ENCODE measurements at places on chromosomes 13 and 19. TPM values are rescaled to one million over a fixed set of nuclear protein-coding genes. Genes with fewer than 3 reads are reported as not detected.

MBD3L3 gene
- not detected for polyA plus RNA-seq

OR7D4 gene
- not detected for polyA plus RNA-seq

TRAPPC5 gene
- polyA plus RNA-seq = 449 TPM

ADM5 gene
- not detected for polyA plus RNA-seq

GRCh38 chr19:35642312-35642711 lies 767 bp downstream of the ETV2 start:
- peaks cover 7% of the 10 kb centered on the region for H3K36me3 ChIP-seq
- no peak for DNase-seq
- H3K4me3 ChIP-seq = no peak overlapping the region
- peaks cover 2% of the 10 kb centered on the region for H3K27me3 ChIP-seq
- peaks cover 37% of the 10 kb centered on the region for H3K4me1 ChIP-seq

DNA sequence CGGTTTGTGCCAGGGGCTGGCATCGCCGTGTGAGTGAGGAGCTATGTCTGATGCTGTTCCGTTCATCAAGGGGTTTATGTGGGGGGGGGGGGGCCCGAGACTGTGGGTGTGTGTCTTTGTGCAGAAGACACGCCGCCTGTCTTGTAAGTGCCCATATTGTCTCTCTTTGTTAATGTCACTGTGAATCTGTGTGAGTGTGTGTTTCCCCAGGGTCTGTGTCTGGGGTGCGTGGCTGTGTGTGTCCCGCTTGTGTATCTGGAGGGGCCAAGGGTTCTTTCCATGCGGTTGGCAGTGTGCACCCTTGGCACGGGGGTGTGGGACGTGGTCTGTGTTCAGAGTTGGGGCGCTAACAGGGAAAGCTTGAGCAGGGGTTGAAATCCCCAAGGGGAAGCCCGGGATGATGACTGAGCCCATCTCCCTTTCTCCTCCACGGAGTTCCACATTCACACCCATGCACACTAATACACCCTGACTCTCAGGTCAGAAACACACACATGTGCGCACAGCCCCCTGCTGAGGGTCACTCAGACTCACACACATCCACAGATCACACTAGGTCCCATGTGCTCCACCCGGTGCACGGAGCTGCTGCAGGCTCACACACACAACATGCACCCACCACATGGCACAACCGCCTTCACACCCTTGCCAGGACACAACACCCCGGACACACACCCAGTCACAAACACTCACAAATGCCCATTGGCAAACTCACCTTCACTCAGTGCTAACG lies 1.8 kb downstream of the NCAN start:
- H3K27ac ChIP-seq = no peak overlapping the region
- no peak overlapping the region for H3K4me3 ChIP-seq
- DNase-seq = no peak
- H3K27me3 ChIP-seq = peaks cover 5% of the 10 kb centered on the region
- no peaks in the 10 kb centered on the region for H3K36me3 ChIP-seq

DNA sequence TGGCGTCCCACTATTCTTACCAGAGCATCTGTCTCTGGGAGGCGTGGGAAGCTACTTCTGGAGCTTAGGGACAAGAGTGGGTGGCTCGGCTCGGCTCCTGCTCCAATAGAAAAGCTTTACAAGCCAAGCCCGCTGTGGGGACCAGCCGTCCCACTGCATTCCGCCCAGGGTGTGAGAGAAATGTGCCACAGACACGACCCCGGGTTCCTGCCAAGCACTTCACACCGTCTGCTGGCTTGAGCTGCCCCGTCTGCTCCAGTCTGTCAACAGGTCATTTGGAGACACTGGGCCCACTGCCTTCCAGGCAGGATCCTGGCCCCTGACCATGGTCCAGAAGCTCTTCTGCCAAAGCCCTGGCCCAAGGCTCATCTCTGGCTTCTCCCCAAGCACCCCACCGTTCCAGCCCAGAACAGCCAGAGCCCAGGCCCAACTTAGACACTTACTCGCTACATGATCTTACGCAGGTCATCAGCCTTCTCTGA lies 6.5 kb upstream of the FKRP start:
- no peak overlapping the region for H3K27ac ChIP-seq
- no peak overlapping the region for H3K4me3 ChIP-seq
- peaks cover 59% of the 10 kb centered on the region for H3K36me3 ChIP-seq
- peaks cover 44% of the 10 kb centered on the region for H3K4me1 ChIP-seq
- no peak for DNase-seq

GRCh38 chr13:79767126-79767525 lies 286.2 kb downstream of the NDFIP2 start:
- H3K36me3 ChIP-seq = no peaks in the 10 kb centered on the region
- DNase-seq = no peak
- no peaks in the 10 kb centered on the region for H3K4me1 ChIP-seq
- no peak overlapping the region for H3K27ac ChIP-seq
- H3K27me3 ChIP-seq = no peaks in the 10 kb centered on the region

DNA sequence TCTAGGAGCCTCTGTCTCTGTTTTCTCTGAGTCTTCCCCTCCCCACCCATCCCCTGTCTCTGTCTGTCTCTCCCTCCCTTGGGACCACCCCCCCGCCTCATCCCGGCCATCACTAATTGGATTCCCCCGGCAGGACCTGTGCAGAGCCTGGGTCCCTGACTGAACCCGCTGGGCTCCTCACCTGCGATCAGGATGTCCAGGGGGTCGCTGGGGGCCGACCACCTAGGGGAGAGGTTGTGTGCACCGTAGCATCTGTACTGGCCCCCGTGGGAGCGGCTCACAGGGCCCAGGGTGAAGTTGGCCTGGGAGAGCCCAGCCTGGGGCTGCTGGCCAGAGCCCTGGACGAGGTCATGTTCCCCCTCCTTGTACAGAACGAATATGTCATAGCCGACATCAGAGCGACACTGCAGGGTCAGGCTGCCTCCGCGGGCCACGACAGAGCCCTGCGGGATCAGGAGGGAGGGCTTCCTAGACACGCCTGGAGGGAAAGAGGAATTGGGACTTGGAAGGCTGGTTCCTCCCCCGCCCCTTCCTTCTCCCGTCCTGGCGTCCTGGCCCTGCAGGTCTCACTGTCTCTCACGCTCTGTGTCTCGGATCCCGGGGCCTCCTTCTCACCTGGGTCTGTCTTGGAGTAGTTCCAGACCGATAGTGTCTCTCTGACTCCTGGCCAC lies 1.8 kb downstream of the LILRB5 start:
- H3K36me3 ChIP-seq = no peaks in the 10 kb centered on the region
- peaks cover 26% of the 10 kb centered on the region for H3K4me1 ChIP-seq
- peaks cover 5% of the 10 kb centered on the region for H3K27me3 ChIP-seq
- no peak for DNase-seq

DNA sequence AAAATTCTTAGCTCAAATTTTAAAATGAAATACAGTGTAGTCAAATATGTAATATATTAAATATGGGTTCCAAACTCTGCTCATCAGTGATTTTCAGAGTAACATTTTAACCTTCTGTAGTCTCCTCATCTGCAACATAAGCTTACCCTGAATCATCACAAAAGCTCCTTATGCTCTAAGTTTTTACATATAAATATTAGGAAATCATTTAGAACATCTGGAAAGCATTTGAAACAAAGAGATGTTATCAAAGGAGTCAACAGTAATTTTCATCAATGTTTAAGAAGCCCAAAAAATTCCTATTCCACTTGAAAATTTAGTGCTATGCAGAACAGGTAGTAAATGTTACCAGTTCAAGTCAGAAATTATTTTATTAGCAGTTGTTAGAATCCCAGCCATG lies 224.7 kb downstream of the DCT start:
- no peak for DNase-seq
- H3K36me3 ChIP-seq = no peaks in the 10 kb centered on the region
- H3K4me1 ChIP-seq = no peaks in the 10 kb centered on the region

DNA sequence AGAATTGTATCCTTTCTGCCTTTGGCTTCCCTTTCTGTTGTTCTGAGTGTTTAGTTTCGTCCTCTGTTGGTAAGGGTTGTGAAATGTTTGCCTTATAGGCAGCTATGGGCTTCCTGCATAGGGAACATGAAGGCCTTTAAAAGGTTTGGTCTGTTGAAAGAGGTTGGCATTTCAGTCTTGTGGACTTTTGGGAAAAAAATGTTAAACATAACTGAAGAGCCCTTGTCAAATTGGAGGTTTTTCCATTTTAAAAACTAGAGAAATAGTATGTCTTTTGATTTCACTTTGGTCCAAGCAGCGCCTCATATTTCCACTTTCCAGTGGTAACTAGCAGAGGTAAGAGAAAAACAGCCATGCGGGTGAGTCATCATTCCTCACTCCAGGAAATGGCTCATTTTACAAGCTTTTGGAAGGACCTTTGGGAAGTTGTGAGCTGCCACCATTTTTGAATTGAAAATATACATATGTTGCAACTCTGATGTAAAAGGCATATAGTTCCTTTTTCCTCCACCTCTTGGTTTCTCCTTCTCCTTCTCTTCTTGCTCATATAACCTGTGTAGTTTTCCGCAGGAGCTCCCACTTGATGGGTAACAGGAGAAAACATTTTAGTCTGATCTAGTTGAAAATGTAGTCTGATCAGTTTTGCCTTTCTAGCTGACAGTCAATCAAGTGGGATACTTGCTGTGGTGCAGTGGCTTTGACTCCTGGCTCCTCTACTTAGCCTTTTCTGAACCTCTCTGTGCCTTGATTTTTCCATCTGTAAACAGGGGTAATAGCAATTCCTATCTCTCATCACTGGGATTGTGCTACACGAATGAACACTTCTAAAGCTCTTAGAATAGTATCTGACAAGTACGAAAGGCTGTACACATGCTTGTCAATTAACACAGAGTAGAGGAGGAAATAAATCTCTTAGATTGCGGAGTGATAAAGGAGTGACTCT lies 23.0 kb downstream of the GPC6 start:
- H3K36me3 ChIP-seq = no peaks in the 10 kb centered on the region
- no peaks in the 10 kb centered on the region for H3K4me1 ChIP-seq
- H3K4me3 ChIP-seq = no peak overlapping the region
- no peak overlapping the region for H3K27ac ChIP-seq
- no peaks in the 10 kb centered on the region for H3K27me3 ChIP-seq

DNA sequence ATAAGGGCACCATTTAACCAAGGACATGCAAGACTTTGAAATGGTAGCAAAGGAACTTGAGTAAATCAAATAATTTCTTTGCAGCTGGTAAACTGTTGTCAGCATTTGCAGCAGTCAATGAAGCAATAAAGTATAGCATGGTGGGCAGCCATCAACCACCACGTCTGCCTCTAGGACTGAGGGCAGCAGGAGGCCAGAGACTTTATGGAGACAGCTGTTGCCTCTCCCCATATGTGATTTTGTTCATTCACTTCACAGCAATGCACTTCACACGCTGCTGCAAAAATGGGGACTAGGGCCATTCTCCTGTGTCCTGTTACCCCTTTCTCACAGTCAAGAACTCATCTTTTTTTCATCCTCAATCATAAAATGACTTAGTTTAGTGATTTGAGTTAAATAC lies 51.3 kb upstream of the PCDH9 start:
- no peaks in the 10 kb centered on the region for H3K36me3 ChIP-seq
- no peaks in the 10 kb centered on the region for H3K4me1 ChIP-seq

- H3K27me3 ChIP-seq = peaks cover 9% of the 10 kb centered on the region
- no peak for DNase-seq
- peaks cover 89% of the 10 kb centered on the region for H3K4me1 ChIP-seq
- H3K36me3 ChIP-seq = no peaks in the 10 kb centered on the region
Measured at GRCh38 chr13:46386392-46387063, 524 bp downstream of the RUBCNL start.

- no peak overlapping the region for H3K27ac ChIP-seq
- no peak for DNase-seq
- H3K4me3 ChIP-seq = no peak overlapping the region
- no peaks in the 10 kb centered on the region for H3K4me1 ChIP-seq
Measured at GRCh38 chr13:39494633-39495032, 108.4 kb downstream of the LHFPL6 start.

DNA sequence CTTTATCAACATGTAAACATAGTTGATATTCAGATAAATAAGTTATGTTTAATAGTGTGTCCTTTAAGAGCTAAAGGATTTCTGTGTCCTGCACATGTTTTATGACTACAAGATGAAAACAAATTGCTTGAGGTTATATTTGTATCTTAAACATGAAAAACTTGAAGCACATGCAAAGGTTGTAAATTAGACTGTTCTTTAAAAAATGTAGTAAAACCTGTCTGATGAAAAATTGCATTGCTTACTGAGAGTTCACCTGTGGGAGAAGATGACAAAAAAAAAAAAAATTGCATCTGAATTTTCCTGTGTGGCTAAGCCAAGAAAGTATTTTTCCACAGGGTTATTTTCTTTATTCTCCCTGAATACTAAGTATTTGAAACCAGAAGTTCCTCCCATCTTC lies 25.7 kb upstream of the LMO7 start:
- H3K27me3 ChIP-seq = no peaks in the 10 kb centered on the region
- H3K4me1 ChIP-seq = no peaks in the 10 kb centered on the region
- no peak overlapping the region for H3K27ac ChIP-seq
- H3K36me3 ChIP-seq = peaks cover 13% of the 10 kb centered on the region
- no peak overlapping the region for H3K4me3 ChIP-seq
- DNase-seq = no peak

DNA sequence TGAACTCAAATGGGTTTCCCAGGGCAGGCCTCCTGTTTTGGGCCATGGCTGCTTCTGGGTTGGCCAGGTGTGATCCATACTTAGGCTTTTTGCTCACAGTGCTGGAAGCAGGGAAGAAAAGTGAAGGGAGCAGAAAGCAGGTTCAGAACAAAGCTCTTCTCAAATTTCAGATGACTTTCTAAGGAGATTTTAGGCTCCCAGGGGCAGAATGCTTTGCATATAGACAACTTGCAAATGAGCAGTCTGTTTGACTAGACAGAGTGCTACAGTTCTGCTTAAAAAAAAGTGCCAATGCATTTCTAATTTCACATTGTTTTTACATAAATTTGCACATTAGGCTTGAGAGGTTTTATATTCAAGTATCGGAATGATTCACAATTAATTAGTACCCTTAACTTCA lies 2.6 kb upstream of the SLC10A2 start:
- H3K4me3 ChIP-seq = no peak overlapping the region
- H3K36me3 ChIP-seq = no peaks in the 10 kb centered on the region
- H3K27ac ChIP-seq = no peak overlapping the region
- H3K4me1 ChIP-seq = no peaks in the 10 kb centered on the region

DNA sequence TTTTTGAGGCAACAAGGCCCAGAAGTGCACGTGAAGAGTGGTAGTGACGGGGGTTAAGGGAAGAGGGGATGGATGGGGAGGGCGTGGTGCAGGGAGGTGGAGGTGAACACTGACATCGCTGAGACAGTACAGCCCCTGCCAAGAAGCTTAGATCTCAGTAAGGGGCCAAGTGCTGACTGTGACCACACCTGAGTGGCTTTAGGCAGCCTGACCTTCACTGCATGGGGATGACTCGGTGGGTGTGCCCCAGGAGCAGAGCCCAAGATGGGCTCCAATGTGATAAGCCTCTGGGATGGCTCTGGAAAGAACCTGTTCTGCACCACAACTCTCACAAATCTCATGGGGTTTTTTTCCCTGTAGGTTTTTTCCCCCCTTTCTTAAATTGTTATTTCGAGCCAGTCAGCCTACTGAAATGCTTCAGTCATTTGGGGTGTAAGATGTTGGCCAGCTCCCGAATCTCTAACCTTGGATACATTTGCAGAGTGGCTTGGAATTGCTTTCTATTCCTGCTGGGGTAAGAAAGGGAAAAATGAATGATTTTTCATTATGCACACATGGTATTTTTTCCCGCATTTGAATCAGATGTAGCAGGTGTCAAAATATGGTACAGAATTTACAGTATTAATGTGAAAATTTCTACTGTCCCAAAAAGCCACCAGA lies 165.0 kb downstream of the TM9SF2 start:
- peaks cover 13% of the 10 kb centered on the region for H3K27me3 ChIP-seq
- H3K4me3 ChIP-seq = no peak overlapping the region
- H3K27ac ChIP-seq = no peak overlapping the region
- H3K4me1 ChIP-seq = no peaks in the 10 kb centered on the region
